HFF-Myc (cell line): ENCODE measurements at places on chromosomes 11 and 22.

DNA sequence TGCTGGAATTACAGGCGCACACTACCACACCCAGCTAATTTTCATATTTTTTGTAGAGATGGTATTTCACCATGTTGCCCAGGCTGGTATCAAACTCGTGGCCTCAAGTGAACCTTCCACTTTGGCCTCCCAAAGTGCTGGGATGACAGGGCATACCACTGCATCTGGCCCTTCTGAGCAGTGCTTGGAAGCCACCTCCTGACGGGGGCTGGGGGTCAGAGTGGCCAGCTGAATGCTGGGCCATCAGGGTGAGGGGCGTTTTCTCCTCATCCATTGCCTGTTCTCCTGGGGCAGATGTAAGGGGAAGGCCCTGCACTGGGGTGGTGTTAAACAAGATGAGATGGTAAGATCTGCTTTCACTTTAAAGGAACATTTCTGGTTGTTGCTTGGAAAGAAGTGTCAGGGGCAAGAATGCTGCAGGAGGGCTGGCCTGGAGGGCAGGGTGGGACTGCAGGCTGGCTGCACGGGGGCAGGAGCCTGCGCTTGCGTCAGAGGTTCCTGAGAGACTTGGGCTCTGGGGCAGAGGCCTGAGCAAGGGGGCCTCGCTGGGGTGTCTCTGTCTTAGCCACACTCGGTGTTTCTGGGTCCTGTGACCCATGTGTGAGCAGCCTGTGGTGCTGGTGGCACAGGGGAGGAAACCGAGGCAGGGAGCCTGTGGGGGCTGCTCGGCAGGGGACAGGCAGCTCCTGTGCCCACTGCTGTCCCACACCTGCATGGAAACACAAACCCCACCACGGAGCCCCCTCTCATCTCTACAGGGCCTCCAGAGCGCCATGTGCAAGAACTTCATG is 17.2 kb downstream of the DGCR6L start:
- no peak for DNase-seq

DNA sequence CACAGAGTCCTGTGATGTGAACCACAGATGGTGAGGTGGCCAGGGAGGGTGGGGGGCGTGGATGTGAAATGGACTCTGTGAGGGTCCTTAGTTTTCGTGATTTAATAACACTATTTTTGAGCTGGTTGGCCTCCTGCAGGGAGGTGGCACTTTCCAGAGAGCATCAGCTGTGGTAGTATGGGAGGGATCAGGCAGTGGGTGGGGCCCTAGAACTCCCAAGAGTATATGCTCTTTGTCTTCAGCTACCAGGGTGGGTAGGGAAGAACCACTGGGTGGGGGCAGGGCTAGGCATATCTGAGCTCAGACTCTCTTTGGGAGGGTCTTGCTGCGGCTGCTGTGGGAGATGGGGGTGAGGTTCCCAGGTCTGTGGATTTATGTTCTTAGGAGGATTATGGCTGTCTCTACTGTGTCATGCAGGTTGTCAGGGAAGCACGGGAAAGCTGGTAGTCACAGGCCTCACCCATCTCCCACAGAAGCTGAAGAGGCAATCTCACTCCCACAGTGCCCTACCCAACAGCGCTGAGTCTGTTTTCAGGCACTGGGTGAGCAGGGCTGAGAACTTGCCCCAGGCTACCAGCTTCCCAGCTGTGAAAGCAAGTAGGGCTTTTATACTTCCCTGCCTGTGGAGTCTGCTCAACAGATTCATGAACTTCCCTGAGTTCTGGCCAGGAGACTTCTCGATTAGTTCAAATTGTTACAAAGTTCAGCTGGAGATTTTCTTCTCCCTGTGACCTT is 47.9 kb upstream of the SNX19 start:
- no peak for DNase-seq

GRCh38 chr22:44132724-44133123 is 48.0 kb upstream of the PARVG start:
- DNase-seq = no peak

- no peak for DNase-seq
Measured at GRCh38 chr11:103167166-103167565, 57.9 kb downstream of the DYNC2H1 start.

DNA sequence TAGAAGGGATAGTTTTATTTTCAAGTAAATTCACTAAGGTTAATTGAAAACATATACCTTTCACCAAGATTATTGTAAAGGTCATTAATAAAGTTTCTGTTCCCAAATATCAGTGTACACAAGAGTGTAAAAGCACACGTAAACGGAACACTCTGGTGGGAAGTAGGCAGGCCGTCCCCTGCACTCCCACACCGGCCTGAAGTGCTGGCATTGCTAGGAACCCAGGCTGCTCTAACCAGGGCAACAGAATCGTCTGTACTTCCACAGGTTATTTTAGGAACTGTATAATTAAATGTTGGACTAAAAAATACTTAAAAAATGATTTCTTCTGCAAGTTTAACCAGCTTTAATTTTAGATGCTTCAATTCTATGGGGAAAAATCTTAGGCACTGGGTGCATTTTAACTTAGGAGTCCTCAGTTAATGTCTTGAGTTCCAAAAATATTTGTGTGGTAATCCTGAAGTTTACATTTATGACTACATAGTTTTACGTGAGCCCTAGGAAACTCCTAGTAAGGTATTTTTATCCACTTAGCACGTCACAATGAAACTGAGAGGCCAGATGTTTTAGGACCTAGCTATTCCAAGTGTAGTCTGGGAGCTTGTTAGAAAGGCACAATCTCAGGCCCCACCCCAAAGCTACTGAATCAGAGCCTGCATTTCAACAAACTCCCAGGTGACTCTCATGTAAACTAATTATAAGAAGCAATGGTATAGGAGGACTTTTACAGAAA is 31.2 kb downstream of the KMT5B start:
- DNase-seq = peak; percentile 37

DNA sequence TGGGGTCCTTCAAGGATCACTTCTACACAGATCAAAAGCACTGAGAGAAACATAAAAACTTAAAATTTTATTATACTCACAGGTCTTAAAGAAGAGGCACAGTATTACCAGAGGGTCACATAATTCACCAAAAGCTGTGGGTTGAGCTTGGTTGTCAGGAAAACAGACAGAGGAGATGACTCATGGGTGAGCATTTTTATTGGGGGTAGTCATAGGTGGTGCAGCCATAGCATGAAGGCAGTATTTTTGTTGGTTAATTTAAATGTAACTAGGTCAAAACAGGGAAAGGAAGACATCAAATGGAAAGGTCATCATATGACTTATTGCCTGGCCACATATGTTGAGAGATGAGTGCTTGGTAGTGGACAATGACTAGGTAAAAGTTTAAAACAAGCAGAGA is 24.2 kb downstream of the OR5B17 start:
- peak; percentile 19 for DNase-seq

GRCh38 chr22:41917903-41918791 is 3.3 kb upstream of the SHISA8 start:
- no peak for DNase-seq

DNA sequence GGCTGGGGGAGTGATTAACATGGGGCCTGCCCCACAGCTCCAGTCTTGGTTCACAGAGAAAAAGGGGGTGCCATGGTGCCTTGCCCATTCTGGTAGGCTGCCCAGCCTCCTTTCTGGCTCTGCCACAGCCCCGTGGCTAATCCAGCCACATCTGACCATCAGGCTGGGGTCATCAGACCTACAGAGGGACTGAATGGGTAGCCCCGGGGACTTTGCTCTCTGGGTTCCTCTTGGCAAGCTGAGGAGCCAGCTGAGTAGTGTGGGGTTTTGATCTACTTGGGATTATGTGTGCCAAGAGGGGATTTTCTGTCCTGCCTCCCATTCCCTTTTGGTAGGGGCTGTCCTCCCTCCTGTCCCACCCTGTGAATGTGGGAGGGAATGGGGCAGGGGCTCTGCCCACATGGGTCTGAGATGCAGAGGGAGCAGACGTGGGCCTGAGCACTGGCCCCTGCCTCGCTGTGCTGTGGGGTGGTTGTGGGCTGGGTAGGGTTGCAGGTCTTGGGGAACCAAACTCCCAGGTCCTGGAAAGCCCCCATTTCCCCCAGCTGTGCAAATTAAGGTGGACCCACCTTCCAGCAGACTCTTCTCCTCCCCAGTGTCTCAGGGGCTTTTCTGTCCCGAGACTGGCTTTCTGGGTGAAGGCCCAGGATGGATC is 32.0 kb downstream of the CD82 start:
- DNase-seq = no peak

- DNase-seq = peak; percentile 81
Measured at GRCh38 chr11:8671651-8672062, 10.8 kb downstream of the TRIM66 start.
